ENCODE measurements at places on chromosomes 13 and 19. TPM values are rescaled to one million over a fixed set of nuclear protein-coding genes. Genes with fewer than 3 reads are reported as not detected.

KIR3DL1 gene
- 34.7 TPM for total RNA-seq

RGS9BP gene
- total RNA-seq = 0.41 TPM

OBI1 gene
- total RNA-seq = 4.9 TPM

SEMA6B gene
- 0.50 TPM for total RNA-seq

DNA sequence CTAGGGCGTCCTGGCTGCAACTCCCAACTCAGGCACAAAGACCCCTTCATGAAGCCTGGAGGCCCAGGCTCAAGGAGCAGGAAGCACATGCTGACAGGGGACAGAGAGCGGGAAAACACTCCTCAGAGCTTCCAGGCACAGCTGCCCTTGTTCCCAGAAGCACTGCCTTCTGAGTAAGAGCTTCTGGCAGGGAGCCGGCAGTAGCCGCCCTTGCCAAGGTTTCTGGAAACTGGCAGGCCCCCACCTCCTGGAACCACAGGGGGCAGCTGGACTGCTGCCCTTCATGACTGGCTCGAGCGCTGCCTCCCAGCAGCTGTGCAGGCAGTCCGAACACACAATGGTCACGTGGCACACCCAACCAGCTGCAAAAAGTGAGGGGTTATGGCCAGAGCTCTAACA is 33.6 kb upstream of the EPHX3 start:
- DNase-seq = no peak

DNA sequence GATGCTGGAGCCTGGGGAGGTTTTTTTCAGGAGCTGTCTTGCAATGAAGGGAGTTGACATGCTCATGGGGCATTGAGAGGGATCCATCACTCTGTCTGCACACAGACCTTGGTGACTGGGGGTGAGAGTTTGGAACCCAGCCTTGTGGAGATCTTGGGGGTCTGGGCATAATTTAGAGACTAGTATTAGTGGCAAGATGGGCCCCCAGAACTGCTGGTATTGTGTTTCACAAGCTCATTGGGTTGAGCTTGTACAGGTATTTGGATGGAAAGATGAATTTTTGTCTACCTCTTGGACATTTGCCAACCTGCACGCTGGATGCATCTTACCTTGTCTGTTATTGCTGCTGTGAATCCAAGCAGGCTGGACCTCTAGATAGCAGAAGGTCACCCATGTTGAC is at the start of gene OR2Z1:
Gene OR2Z1 (plus strand): TSS at position 301 of the 400 bp plus-strand sequence. CDS start 9,395 bp downstream, outside the sequence.
- DNase-seq = no peak

- no peak for DNase-seq
These were observed 28.4 kb downstream of the PSG1 start for GRCh38 chr19:42850981-42851717.

DNA sequence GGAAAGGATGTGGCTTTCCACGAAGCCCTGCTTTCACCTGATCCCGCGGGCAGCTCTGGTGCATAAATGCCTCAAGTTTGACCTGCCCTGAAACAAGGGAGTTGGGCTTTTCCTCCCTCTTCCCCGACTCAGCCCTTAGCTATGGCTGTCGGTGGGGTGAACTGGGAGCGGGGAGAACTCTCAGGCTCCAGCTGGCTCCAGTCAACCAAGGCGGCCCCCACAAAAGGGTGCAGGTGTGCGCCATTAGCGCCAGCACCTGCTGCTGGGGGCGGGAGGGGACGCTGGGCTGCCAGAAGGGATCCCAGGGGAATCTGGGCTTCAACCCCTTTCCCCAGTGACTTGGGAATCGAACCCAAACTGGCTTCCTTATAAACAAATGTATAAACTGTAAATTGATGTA is 7.1 kb upstream of the DHRS12 start:
- no peak for DNase-seq

All from natural killer cell (primary cell).